ENCODE measurements at places on chromosomes 1 and 21. TPM values are rescaled to one million over a fixed set of nuclear protein-coding genes. Genes with fewer than 3 reads are reported as not detected.
A peak's percentile ranks its signal among the peaks of the same experiment; 100 is the strongest.

RNASEL gene
- 2.7 TPM for total RNA-seq

TSTD1 gene
- 15.4 TPM for total RNA-seq

KCNE1 gene
- total RNA-seq, result 5.3 TPM

MROH9 gene
- not detected for total RNA-seq

GNAT2 gene
- total RNA-seq, result not detected

- DNase-seq, result no peak
These were observed 724 bp upstream of the NEK2 start for GRCh38 chr1:211676106-211676583.

DNA sequence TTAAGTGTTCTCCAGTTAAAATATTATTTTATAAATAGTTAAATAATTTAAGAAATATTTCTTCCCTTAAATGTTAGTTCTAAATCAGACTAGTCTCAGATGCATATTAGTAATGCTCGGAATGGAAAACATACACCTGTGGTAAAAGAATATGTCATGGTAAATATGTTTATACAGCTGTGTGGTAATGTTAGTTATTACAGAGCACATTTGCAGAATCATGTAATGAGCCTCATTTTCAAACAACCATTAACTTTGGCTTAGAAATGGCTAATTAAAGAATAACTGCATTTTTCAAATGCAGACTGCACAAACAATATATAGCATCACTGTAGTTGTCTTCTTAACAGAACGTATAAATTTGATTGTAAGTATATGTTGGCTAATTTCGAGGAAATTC lies 90.3 kb downstream of the DISP1 start:
- DNase-seq, result no peak

GRCh38 chr1:82517586-82517985 lies 716.9 kb downstream of the ADGRL2 start:
- DNase-seq, result peak; percentile 62

DNA sequence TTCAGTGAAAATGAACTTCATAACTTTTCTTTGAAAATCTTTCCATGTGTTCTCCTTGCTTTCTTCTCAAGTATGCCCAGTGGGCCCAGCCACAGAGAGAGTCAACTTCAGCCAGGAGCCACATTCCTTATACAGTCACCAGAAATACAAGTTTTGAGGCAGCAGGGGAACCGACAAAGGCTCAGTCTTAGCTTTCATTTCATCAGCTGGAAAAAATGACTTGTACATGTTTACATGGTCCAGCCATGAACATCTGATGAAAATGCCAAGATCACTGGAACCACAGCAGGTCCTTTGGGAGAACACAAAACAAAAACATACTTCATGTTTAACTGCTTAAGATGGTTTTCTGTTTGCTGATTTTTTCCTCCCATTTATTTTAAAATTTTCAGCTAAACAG lies 72.5 kb downstream of the SYDE2 start:
- no peak for DNase-seq

- DNase-seq, result no peak
These were observed 1.9 kb upstream of the PTPRU start for GRCh38 chr1:29234471-29234870.

GRCh38 chr1:22920734-22921451 lies 51.8 kb downstream of the LACTBL1 start:
- peak; percentile 66 for DNase-seq

- DNase-seq, result peak; percentile 53
These were observed 4.7 kb downstream of the BTBD19 start for GRCh38 chr1:44812822-44813543.

GRCh38 chr1:70504176-70504820 lies 93.2 kb downstream of the CTH start:
- no peak for DNase-seq

- no peak for DNase-seq
These were observed 17.8 kb upstream of the TDRD10 start for GRCh38 chr1:154483941-154484803.
